Peyer's patch (tissue), 4 donors: ENCODE measurements at places on chromosomes 1 and 21. TPM values are rescaled to one million over a fixed set of nuclear protein-coding genes. Genes with fewer than 3 reads are reported as not detected.

DNA sequence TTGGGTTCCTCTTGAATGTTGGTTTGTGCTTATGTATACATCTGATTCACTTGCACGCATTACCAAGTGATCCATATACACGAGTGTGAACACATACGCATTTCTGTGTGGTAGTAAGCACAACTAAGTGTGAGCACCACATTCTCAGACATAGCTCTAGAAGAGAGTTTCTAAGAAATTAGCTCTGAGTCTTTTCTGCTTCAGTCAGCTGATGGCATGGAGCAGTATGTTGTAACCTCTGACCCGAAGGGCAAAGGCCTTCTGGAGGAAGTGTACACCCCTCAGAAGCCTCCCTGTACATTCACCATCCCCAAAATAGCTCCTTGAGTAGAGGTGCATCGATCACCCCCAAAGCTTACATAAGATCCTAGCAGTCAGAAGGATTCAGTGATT lies 183.7 kb downstream of the KIF26B start:
- DNase-seq: no peak
- no peaks in the 10 kb centered on the region for H3K27me3 ChIP-seq
- no peak overlapping the region for H3K27ac ChIP-seq
- no peak overlapping the region for H3K4me3 ChIP-seq
- H3K36me3 ChIP-seq: no peaks in the 10 kb centered on the region
- H3K4me1 ChIP-seq: no peaks in the 10 kb centered on the region

The NTMT2 gene
- total RNA-seq: not detected

GRCh38 chr21:32795802-32796559 lies 24.4 kb upstream of the PAXBP1 start:
- no peaks in the 10 kb centered on the region for H3K36me3 ChIP-seq
- no peak for DNase-seq
- H3K27me3 ChIP-seq: no peaks in the 10 kb centered on the region
- H3K4me3 ChIP-seq: no peak overlapping the region
- no peaks in the 10 kb centered on the region for H3K4me1 ChIP-seq

The PTGFRN gene
- total RNA-seq: 20.6 TPM

The ALG14 gene
- 3.3 TPM for total RNA-seq

DNA sequence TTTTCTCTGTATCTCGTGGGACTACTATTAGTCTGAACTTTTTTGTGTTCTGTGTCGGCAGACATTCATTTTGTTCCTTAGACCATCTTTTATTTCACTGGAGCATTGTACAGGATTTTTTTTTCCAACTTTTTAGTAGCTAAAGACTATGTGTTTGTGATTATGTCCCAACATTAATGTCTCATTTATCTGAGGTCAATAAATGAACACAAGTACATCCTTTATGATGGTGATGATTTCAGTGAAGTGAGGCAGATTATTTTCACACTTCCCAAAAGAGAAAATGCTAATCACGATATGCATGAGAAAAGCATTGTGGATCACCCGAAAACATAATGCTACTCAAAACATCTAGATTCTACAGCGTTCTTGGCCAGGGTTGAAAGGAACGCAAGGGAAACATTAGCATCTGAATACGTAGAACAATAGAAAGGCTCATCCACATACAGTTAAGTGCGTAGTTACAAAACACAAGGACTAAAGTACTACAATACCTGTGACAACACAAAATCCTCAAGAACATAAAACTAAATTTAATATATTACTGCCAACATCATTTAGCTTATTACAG lies 981.7 kb upstream of the NCAM2 start:
- H3K27ac ChIP-seq: no peak overlapping the region
- H3K36me3 ChIP-seq: no peaks in the 10 kb centered on the region
- no peaks in the 10 kb centered on the region for H3K27me3 ChIP-seq
- H3K4me3 ChIP-seq: no peak overlapping the region
- H3K4me1 ChIP-seq: no peaks in the 10 kb centered on the region

DNA sequence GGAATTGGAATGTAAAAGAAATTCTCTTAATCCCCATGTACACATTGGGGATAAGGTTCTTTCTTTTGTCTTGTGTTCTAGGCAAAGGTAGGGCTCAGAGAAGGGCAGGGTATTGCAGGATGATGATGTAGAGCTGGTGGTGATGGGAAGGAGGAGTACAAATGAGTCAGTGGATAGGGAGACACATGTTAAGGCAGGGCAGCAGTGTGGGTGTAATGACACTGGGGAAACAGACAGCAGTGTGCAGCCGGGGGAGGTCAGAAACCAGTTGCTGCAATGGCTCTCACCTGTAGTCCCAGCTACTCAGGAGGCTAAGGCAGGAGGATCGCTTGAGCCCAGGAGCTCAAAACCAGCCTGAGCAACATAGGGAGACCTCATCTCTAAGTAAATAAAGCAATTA lies 5.1 kb downstream of the NLRP3 start:
- no peak overlapping the region for H3K4me3 ChIP-seq
- H3K36me3 ChIP-seq: no peaks in the 10 kb centered on the region
- H3K27me3 ChIP-seq: no peaks in the 10 kb centered on the region
- no peaks in the 10 kb centered on the region for H3K4me1 ChIP-seq
- no peak for DNase-seq
- no peak overlapping the region for H3K27ac ChIP-seq

DNA sequence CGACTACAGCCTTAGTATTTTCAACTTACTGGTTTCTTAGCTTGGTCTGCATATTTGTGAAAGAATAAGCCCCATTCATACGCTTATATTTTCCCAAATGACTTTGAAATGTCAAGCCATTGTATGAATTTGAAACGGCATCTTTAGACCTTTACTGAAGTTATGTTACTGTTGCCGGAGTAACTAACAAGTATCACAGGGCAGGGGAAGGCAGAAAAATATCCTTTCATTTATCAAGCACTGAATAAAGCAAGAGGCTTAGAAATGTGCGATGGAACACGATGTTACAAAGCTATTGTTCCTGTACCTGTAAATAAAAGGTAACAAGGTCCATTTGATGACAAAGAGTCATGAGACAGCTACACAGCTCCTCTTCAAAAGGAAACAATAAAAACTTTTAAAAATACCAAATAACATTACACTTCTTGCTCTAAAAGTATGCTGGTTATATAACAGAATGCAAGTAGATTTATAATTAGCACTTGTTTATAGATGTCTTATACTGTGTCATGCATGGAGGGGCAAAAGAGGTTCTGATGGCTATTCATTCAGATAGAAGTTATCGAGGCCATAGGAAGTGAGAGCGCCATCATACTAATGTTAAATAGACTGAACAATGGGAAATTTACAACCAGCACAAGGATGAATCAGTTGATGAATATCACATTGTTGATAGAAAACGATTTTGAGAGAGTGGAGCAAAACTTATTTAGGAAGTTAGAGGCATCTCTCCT lies 322.6 kb downstream of the RGS7 start:
- H3K36me3 ChIP-seq: no peaks in the 10 kb centered on the region
- no peaks in the 10 kb centered on the region for H3K4me1 ChIP-seq
- DNase-seq: no peak

GRCh38 chr21:45861156-45861870 lies 120.3 kb upstream of the COL6A1 start:
- no peak for DNase-seq
- no peaks in the 10 kb centered on the region for H3K27me3 ChIP-seq
- no peak overlapping the region for H3K27ac ChIP-seq
- no peaks in the 10 kb centered on the region for H3K4me1 ChIP-seq
- H3K4me3 ChIP-seq: no peak overlapping the region
- no peaks in the 10 kb centered on the region for H3K36me3 ChIP-seq
